ENCODE measurements at places on chromosomes 12 and 14. TPM values are rescaled to one million over a fixed set of nuclear protein-coding genes. Genes with fewer than 3 reads are reported as not detected.

The PPTC7 gene
- 23.7 TPM for polyA plus RNA-seq

The RTL1 gene
- polyA plus RNA-seq: 0.10 TPM

The ASCL1 gene
- polyA plus RNA-seq: 0.08 TPM

The KRT86 gene
- not detected for polyA plus RNA-seq

DNA sequence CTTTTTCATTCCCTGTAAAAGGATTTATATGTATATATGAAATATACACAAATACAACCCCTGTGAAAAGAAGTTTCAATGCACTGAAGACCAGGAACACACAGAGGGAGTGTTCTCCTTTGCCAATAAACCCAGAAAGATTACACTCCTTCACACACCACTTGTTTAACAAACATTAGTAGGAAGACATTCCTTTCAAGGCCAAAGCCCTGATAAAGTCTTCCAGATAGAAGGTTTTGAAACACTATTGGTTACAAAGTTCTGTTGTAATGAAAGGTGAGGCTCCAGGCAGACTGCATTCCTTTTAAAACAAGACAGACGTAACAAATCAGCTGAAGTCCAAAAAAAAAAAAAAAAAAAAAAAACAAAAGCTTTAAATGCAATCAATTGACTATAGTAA, 81.0 kb downstream of the PTPN21 start:
- no peak for DNase-seq

- DNase-seq: no peak
Measured at GRCh38 chr12:131220331-131220685, 266.6 kb downstream of the ADGRD1 start.

- no peak for DNase-seq
Measured at GRCh38 chr12:32497864-32498263, 98.5 kb downstream of the FGD4 start.

DNA sequence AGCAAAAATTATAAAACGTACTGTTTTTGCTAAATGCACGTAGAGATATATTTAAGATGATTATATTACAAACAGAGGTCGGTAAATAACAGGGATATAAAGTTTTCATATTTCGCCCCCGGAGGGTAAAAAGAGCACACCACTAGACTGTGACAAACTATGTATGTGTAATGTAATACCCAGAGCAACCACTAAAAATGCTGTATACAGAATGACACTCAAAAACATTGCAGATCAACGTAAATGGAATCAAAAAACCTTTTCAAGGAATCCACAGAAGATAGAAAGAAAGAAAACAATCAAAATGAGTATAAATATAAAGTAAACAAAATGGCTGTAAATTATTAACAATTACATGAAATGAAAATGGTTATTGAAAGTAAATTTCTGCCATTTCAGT, 37.6 kb upstream of the PRB4 start:
- DNase-seq: no peak

GRCh38 chr14:55588259-55588699, 8.3 kb downstream of the KTN1 start:
- DNase-seq: no peak

DNA sequence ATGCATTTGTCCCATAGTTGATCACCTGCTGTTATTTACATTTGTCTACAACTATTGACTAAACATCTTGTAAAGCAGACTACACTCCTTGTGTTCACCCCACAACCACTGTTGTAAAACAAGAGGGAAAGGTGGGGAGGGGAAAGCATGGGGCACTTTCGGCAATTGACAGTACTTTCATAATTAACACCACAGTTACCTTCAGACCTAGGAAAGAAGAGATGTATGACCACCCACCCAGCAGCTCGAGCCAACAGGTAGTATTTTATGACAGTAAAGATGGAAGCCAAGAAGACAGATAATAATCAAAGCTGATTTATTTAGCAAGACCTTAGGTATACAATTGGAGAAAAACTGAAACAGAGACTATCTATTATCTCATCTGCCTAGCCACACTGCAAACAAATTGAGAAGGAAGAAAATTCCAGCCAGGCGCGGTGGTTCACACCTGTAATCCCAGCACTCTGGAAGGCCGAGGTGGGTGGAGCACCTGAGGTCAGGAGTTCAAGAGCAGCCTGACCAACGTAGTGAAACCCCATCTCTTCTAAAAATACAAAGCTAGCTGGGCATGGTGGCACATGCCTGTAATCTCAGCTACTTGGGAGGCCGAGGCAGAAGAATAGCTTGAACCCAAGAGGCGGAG, 11.2 kb downstream of the HECTD4 start:
- no peak for DNase-seq

- DNase-seq: peak; percentile 40
Measured at GRCh38 chr12:82015623-82016347, 256.6 kb upstream of the PPFIA2 start.

DNA sequence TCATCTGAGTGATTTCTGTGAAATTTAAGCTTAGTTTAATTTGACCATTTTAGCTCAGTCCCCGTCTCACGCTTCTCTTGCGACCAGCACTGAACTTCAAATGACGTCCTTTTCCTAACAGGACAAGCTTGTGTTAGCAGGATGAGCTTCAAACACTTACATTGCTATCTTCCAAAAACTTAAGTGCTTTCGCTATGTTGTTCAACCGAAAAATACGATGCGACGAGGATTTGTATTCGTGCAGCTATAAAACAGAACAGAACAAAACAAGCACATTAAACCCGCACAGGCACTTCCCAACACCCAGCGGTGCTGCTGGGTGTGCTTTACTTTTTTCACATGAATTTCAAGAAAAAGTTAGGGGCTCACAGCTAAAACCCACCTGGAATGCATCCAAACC, 64.2 kb upstream of the DICER1 start:
- no peak for DNase-seq

GRCh38 chr12:118302053-118302452, 70.7 kb downstream of the TAOK3 start:
- no peak for DNase-seq

DNA sequence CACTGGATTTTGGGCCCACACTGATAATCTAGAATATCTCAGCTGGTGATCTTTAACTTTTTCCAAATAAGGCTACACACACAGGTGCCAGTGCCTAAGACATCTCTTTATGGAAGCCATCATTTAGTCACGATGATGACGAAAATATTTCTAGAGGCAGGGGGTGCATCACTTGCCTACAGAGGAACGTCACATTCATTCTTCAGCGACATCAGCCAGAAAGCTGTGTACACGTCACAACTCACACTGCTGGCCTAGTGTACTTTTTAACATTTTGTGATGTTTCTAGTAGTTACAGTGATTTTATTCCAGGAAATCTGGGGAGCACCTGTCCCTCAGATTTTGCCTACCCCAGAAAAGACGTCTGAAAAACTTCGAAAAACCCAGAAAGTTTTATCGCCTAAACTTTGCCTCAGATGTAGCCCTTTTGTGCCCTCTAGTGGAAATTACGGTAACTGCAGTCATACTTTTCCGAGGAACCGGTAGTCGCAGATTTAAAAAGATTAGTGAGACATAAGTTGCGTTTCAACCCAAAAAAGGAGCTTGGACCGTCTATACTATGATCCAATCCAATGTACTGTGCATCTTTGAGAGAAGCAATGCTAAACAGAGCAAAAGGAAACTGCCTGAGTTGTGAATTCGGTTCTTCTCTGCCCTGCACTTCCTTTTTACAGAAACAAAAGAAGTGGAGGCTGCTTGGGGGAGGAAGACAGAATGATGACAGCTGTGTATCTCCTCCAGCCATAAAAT, 64.3 kb upstream of the STON2 start:
- DNase-seq: peak; percentile 83

GRCh38 chr12:24554612-24555295, 394.1 kb downstream of the BCAT1 start:
- no peak for DNase-seq

DNA sequence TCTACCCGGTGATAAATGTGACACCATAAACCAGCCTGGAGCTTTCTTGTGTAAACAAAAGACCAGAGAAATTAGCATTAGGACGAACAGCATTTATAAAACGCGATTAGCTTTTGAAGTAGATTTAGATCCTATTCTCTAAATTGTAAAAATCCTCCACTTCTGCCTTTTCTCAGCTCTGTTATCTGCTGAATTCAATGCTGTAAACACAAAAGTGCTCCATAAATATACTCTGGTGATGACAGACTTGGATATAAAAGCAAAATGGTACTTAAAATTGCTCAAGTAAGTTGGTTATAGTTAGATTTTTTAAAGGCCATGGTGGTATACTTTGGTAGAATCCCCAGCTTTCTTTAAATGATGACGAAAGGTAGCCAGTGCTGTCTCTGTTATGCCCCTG, 114.6 kb upstream of the RMST start:
- no peak for DNase-seq

GRCh38 chr14:90815572-90815821, 733 bp downstream of the TTC7B start:
- DNase-seq: no peak

GRCh38 chr12:20443792-20444191, 75.5 kb downstream of the PDE3A start:
- no peak for DNase-seq

GRCh38 chr12:62977418-62977817, 42.5 kb upstream of the PPM1H start:
- no peak for DNase-seq

DNA sequence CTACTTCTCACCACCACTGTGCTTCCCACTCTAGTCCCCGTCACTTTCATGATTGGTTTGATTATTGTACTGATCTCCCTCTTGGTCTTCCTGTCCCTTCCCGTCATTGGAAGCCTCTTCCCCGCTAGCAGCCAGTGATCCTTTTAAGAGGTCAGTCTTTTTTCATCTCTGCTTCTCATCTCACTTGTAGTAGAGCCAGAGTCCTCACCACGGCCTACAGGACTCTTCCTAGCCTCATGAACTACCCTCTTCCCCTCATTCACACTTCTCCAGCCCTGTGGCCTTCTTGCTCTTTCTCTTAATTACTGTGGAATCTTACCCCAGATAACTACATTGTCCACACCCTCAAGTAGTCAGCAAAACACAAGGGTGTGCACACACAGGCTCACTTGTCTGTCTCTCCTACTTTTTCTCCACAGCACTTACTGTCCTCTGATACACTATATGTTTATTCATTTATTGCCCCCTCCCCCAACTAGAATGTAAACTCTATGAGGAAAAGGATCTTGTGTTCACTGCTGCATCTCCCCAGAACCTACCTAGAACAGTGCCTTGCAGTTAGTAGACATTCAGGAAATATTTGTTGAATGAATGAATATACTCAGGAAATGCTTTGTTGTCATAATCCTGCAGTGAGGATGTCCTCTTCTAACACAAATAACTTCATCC, 66.3 kb downstream of the CKB start:
- no peak for DNase-seq
